ENCODE measurements at places on chromosomes 13 and 19.

- no peak for DNase-seq
These were observed 10.6 kb downstream of the SCGB2B2 start for GRCh38 chr19:34666200-34666957.

- no peak for DNase-seq
These were observed 159.5 kb downstream of the POU4F1 start for GRCh38 chr13:78443839-78444238.

- DNase-seq, result no peak
These were observed 28.2 kb upstream of the SPACA7 start for GRCh38 chr13:112347986-112348385.

- peak; percentile 66 for DNase-seq
These were observed 4.6 kb downstream of the PPP5C start for GRCh38 chr19:46351241-46352041.
